ENCODE measurements at places on chromosomes 11 and 22.

DNA sequence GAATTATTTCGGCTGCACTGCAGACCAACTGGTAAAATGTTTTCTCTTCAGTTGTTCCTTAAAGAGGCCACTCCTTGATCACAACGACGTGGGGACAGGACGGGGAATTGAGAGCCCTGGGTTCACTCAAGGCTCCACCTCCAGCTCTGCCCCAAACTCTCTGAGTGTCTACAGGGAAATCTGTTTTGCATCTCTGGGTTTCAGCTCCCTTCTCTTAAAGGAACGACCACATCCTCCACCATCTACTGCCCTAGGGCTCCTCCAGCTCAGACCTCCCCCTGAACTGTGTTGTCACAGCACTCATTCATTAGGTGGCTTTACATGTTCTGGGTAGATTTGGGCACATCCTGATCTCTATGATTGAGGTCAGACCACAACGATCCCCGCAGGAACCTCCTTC, 5.1 kb upstream of the PPFIA1 start:
- H3K27ac ChIP-seq: no peak overlapping the region
- peaks cover 6% of the 10 kb centered on the region for H3K4me1 ChIP-seq
- peaks cover 9% of the 10 kb centered on the region for H3K27me3 ChIP-seq
- no peaks in the 10 kb centered on the region for H3K36me3 ChIP-seq
- no peak for DNase-seq

GRCh38 chr11:36268337-36268985, 20.8 kb downstream of the COMMD9 start:
- H3K4me1 ChIP-seq: peaks cover 6% of the 10 kb centered on the region
- H3K4me3 ChIP-seq: no peak overlapping the region
- H3K27me3 ChIP-seq: peaks cover 10% of the 10 kb centered on the region
- no peak overlapping the region for H3K27ac ChIP-seq
- H3K36me3 ChIP-seq: peaks cover 6% of the 10 kb centered on the region

DNA sequence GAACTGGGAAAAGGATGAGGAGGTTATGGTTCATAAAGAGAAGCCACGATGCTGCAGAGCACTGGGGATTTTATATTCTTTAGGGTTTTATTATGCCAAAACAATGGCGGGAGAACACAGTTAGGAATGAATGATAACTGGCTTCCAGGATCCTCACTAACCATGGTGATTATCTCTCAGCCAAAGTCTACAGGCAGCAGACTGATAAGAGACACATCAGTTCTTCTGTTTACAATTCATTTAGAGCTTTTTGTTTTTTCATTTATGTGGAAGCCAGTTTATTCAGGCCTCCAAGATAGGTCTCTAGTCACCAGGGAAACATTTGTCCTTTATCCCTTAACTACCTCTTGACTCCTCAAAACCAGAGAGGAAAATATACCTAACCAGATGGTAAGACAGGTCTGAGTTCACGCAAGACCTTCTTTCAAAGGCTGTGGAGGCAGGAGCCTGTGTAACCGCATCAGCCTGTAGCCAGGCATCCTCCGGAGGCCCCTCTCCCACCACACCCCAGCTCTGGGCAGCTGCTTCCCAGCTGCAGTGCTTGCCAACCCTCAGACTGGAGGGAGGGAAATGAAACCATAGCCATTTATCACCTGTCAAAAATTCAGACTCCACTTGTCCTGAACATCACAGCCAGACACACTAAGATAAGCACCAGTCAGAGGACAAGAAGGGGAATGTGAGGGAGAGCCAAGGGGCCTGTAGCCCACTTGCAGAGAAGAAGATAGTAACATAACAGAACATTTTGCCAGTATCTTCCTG, 57.2 kb upstream of the FAM181B start:
- no peaks in the 10 kb centered on the region for H3K36me3 ChIP-seq
- peaks cover 6% of the 10 kb centered on the region for H3K4me1 ChIP-seq
- no peak overlapping the region for H3K27ac ChIP-seq
- H3K27me3 ChIP-seq: no peaks in the 10 kb centered on the region

GRCh38 chr11:69125861-69126260, 29.9 kb upstream of the SMIM38 start:
- no peak overlapping the region for H3K4me3 ChIP-seq
- no peaks in the 10 kb centered on the region for H3K36me3 ChIP-seq
- peaks cover 24% of the 10 kb centered on the region for H3K4me1 ChIP-seq
- H3K27me3 ChIP-seq: no peaks in the 10 kb centered on the region
- no peak overlapping the region for H3K27ac ChIP-seq
- DNase-seq: no peak

GRCh38 chr11:19915808-19916207, 203.2 kb downstream of the NAV2 start:
- DNase-seq: no peak
- no peak overlapping the region for H3K4me3 ChIP-seq
- H3K27ac ChIP-seq: no peak overlapping the region
- H3K27me3 ChIP-seq: peaks cover 23% of the 10 kb centered on the region
- H3K36me3 ChIP-seq: peaks cover 2% of the 10 kb centered on the region

DNA sequence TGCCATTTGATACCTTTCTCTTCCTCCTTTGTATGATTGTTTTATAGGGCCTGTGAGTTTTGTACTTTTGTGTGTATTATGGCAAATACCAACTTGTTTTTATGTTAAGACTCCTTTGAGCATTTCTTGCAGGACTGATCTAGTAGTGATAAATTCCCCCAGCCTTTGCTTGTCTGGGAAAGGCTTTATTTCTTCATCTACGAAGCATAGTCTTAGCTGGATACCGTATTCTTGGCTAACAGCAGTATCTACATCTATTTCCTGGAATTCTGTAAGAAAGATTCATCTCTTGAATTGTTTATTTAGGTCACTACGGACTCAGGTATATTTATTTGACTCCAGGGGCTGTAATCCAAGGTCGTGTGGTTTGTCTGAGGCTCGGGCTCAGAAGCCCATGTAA, 6.0 kb upstream of the NDUFS8 start:
- peaks cover 5% of the 10 kb centered on the region for H3K27me3 ChIP-seq
- no peak overlapping the region for H3K4me3 ChIP-seq
- no peaks in the 10 kb centered on the region for H3K36me3 ChIP-seq
- no peak overlapping the region for H3K27ac ChIP-seq
- no peak for DNase-seq
- peaks cover 5% of the 10 kb centered on the region for H3K4me1 ChIP-seq

GRCh38 chr22:37137131-37137530, 12.6 kb downstream of the IL2RB start:
- no peaks in the 10 kb centered on the region for H3K27me3 ChIP-seq
- H3K4me1 ChIP-seq: peaks cover 20% of the 10 kb centered on the region
- H3K4me3 ChIP-seq: peak overlapping the region; percentile 43

- no peak overlapping the region for H3K4me3 ChIP-seq
- no peak for DNase-seq
- H3K27ac ChIP-seq: no peak overlapping the region
- no peaks in the 10 kb centered on the region for H3K36me3 ChIP-seq
- peaks cover 9% of the 10 kb centered on the region for H3K27me3 ChIP-seq
These were observed 8.8 kb downstream of the KIAA1671 start for GRCh38 chr22:24961217-24961844.

GRCh38 chr11:122977470-122978298, 4.0 kb downstream of the BSX start:
- peaks cover 12% of the 10 kb centered on the region for H3K4me1 ChIP-seq
- peaks cover 9% of the 10 kb centered on the region for H3K36me3 ChIP-seq
- H3K4me3 ChIP-seq: no peak overlapping the region
- no peak for DNase-seq
- H3K27me3 ChIP-seq: peaks cover 94% of the 10 kb centered on the region

DNA sequence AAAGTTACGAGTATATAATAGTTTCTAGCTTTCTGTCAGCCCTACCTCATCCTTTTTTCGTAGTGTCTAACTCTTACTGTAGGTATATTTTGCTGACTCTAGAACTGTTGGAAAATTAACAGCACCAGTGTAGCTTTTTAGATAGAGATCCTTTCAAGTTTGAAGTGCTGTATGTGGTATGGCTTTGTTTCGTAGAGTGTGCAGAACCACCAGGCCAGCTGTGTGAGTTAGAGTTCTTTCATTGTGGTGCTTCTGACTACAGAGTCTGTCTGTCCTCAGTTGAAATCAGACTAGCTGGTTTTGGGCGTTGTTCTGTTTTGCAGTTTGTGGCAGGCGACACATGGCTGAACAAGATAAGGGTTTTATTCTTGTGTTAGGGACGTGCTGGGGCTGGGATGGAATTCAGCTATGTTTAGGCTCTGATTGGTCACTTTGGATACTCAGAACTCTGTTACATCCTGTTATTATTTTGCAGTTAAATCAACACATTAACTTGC, 3.2 kb downstream of the ARHGEF12 start:
- peak overlapping the region; percentile 41 for H3K4me3 ChIP-seq
- no peak for DNase-seq
- peaks cover 41% of the 10 kb centered on the region for H3K27me3 ChIP-seq
- H3K4me1 ChIP-seq: peaks cover 27% of the 10 kb centered on the region

DNA sequence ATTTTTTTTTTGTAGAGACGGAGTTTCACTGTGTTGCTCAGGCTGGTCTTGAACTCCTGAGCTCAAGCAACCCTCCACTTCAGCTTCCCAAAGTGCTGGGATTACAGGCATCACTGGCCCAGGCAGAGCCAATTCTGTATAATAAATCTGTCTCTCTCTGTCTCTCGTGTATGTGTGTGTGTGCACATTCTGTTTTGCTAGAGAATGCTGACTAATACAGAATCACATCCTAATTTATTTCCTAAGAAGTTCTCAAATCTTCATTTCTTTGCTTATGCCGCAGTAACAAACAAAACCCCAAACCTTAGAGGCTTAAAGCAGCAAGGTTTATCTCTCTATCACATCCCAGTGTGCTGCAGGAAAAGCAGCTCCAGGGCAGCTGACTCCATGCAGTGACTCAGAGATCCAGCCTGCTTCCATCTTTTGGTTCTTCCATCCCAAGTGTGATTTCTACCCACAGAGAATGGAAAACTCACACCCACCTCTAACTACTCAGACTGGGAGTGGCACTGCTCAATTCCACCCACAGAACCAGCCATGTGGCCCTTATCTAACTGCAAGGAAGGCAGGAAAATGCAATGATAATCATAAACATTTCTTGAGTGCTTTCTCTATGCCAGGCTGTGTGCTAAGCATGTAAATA, 35.1 kb upstream of the LRRC10B start:
- DNase-seq: no peak
- H3K4me3 ChIP-seq: no peak overlapping the region
- peaks cover 2% of the 10 kb centered on the region for H3K36me3 ChIP-seq
- peaks cover 7% of the 10 kb centered on the region for H3K4me1 ChIP-seq
- no peaks in the 10 kb centered on the region for H3K27me3 ChIP-seq
